ENCODE measurements at places on chromosomes 5 and 9.

DNA sequence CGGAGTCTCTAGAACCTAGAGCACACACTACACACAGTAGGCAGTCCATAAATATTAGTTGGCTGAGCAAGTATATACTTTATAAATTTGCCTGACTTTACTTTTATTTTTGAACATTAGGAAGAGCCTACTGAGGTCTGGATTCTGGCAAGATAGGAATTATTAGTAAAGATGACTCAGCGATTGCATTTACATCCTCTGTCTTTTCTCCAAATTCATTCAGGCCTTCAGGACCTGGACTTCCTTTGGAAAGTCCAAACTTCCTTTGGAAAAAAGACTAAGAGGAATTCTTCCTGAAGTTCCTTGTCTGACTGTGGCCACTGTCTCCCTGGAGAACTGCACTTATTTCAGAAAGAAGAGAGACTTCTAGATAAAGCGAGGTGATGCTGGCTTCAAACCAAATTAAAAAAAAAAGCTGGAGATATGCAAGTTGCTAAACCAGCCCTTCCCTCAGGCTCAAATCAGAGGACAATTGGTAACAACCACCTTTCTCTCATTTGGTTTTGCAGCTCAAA lies 251.3 kb downstream of the GAS1 start:
- peak; percentile 15 for DNase-seq

DNA sequence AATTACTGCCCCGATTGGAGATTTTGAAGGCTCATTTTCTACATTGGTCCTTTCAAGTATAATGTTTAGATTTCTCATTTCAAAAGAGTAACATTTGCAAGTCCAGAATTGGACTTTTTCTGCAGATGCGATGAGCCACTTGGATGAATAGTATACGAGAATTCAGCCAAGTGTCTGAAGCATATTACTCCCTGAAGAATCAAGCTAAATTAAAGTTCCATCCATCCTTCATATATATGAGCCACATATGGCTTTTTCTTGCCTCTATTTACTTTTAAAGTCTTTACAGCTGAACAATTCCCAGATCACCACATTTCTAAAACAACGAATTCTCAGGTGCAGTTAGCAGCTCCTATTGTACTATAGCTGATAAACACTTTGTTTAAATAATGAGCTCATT lies 288.7 kb downstream of the CEMIP2 start:
- no peak for DNase-seq

- DNase-seq: no peak
Measured at GRCh38 chr5:116799401-116799800, 224.8 kb upstream of the SEMA6A start.

GRCh38 chr5:20572614-20573013 lies 584.6 kb upstream of the CDH18 start:
- peak; percentile 79 for DNase-seq

DNA sequence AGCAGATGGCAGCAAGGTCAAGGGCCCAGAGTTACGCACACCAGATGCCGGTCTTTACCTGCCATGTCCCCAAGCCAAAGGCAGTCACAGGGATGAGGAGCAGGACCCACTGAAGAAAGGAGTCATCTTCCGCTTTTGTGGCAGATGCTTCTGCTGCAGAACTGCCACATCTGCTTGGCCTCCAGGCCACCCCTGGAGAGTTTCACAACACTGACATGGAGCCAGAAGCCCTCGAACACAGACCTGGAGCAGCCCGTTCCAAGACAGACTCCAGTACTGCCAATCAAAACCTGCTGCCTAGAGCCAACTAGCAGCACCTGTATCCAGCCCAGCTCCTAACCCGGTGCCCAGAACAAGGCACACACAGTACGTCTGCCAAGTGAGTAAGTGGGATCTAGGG lies 1.5 kb downstream of the SURF1 start:
- DNase-seq: no peak

DNA sequence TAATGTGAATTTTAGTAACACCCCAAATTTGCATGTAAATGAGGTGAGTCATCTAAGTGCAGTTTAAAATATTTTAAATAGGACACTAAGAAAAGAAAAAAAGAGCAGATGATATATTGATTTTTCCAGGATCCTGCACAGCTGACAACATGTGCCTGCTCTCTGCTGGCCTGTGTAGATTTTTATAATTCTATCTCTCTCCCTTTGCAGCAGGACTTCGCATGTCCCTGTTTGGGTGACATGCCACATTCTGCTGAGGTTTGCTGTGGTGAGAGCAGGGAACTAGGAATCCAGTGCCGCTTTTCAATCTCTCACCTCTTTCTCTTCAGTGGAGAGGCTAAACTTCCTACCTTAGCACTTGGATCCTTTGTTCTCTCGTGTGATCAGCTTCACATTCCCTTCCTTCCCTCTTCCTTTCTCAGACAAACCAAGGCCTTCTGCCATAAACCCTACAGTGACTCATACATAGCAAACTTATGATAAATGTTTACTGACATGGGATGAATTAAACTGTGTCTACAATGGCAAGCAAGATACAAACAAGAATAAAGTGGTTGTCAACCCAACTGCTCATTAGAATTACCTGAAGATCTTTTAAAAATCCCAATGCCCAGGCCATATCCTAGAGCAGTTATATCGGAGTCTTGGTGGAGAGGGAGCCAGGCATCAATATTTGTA lies 198.8 kb upstream of the EFNA5 start:
- DNase-seq: peak; percentile 88

GRCh38 chr9:128636024-128636390 lies 20.6 kb downstream of the DYNC2I2 start:
- DNase-seq: peak; percentile 62

- DNase-seq: no peak
Measured at GRCh38 chr5:10330511-10331230, 22.8 kb upstream of the MARCHF6 start.

DNA sequence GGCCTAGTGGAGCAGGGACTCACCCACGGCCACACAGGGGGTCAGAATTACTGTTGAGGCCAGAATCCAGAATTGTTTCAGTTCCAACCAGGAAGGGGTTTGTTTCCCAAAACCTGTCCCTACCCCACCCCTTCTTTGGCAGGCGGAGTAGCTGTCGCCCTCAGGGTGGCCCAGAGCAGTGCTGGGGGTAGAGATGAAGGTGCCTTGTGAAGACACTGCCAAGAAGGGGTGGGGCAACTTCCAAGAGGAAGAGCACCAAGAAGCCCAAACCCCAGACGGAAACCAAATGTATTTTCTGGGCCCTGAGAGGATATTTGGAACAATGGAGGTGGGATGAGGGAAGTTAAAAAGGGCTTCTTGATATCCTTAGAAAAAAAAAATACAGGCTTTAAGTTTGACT lies 11.4 kb upstream of the NDST1 start:
- no peak for DNase-seq

DNA sequence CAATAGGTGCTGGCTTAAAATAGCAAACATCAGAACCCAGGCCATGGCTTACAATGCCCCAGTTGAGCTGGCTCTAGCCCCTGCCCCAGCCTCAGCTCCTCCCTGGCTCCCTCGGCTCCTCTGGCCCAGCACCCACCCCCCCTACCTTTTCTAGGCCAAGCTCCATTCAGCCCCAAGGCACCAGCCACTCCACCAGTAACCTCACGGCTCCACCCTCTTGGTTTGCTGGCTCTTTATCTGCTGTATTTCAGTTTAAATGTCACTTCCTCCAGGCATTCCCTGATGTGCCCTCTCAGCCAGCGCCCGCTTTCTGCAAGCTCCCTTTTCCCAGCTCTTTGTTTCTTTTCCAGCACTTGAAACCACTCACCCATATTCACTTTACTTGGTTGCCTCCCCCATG lies 10.6 kb downstream of the C1QTNF2 start:
- DNase-seq: no peak

- DNase-seq: peak; percentile 84
Measured at GRCh38 chr5:181173420-181174342, 26.3 kb downstream of the OR2V2 start.

GRCh38 chr5:137794863-137795262 lies 40.7 kb upstream of the HNRNPA0 start:
- no peak for DNase-seq
